NCI-H1048 (cell line): ENCODE measurements at places on chromosomes 12 and 14.
A peak's percentile ranks its signal among the peaks of the same experiment; 100 is the strongest.

DNA sequence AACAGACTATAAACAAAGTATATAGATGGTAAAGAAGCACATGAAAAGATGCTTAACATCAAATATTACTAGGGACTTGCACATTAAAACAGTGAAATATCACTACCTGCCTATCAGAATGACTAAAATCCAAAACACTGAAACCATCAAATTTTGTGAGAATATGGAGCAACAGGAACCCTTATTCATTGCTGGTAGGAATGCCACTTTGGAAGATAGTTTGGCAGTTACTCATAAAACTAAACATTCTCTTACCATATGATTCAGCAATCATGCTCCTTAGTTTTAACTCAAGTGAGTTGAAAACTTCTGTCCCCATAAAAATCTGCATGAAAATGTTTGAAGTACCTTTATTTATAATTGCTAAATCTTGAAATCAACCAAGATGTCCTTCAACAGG is 297.6 kb downstream of the DAD1 start:
- DNase-seq: no peak

- DNase-seq: no peak
These were observed 155.3 kb downstream of the PDE3A start for GRCh38 chr12:20523658-20524057.

DNA sequence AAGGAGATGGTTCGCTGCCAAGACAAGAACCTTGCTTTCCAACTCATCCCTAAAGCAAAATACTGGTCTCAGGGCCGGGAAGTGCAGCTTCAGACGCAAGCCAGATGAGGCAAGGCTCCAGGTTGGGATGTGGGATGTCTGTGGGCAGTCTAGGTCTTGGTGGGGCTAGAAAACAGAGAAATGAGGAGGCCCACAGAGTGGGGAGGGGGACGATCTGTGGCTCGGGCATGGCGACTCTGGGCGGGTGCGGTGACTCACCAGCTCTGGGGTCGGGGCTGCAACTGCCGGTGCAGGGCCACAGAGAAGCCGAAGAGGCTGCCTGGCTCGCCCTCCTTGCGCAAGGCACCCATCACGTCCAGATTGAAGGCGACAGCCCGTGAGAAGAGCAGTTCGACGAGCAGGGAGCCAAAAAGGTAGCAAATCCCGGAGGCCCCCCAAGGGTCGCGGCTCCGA is 459 bp downstream of the ITGA7 start:
- no peak for DNase-seq

DNA sequence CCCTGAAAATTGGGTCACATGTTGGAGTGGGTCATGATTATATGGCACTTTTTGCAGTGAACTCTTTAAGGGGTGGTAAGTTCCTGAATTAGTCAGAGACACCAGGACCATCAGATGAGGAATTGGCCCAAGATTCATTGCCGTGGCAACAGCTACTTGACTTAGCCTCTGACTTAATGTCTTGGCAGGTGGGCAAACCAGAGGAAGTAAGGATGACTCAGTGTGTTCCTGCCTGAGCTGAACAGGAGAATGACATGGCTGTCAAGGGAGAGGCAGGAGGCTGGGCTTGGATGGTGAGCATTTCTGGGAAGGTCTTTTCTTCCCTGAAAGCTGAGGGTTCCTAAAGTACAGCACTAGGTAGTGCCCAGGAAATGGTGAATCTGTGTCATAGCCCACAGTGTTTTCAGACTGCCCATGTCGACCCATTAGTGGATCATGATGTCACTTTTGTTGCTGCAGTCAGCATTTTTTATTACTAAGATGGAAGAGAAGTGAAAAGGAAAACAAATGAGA is 170.1 kb upstream of the PWP1 start:
- DNase-seq: no peak

DNA sequence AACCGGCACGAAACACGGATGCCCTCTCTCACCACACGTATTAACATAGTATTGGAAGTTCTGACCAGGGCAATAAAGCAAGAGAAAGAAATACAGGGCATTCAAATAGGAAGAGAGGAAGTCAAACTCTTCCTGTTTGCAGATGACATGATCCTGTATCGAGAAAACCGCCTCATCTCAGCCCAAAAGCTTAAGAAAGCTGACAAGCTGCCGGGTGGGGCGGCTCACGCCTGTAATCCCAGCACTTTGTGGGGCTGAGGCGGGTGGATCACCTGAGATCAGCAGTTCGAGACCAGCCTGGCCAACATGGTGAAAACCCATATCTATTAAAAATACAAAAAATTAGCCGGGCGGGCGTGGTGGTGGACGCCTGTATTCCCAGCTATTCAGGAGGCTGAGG is 17.7 kb downstream of the OR6S1 start:
- no peak for DNase-seq

DNA sequence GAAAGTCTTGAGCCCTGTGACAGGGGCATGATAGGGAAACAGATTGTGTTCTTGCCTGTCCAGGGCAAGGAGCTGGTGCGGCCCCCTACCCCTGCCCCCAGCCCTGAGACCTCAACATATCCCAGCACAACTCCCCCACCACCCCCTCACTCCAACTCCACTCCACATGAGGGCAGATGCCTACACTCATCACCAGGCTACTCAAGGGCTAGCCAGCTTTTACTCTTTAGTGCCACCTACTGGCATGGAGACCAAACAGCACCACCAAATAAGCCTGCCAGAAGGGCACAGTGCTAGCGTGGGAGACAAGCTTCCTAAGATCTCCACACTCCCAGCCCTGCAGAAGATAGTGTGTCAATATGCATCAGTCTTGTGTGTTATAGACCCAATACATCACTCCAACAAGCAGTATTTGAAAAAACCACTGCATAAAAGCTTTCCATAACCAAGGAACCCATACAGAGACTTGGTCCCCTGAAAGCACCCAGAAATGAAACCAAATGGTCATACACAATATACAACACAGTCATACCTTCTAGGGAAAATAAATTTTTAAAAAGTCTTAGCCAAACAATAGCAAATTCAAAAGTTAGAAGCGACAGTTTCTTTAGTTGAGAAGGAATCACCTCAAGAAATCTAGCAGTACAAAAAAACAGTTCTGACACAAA is 154.4 kb downstream of the KCNK10 start:
- peak; percentile 10 for DNase-seq

DNA sequence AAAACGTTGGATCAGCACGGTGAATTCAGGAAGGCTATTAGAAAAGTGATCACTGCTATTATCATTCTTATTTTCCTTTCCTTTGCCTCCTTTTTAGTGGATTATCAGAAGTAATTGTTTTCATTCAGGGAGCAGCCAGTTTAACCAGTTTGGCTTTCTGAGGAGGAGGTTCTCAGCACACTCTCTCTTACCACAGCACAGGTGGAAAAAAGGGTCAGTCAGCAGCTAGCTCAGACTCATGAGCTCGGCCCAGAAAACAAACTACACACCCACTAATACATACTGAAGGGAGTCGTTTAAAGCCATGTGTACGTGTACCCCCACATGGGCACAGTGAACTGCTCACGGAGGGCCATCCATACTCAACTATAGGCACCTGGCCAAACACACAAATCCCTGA is 23.2 kb upstream of the MAGOHB start:
- DNase-seq: no peak

GRCh38 chr12:4293299-4293965 is 19.9 kb downstream of the CCND2 start:
- no peak for DNase-seq

- no peak for DNase-seq
These were observed 69.2 kb downstream of the SLC6A12 start for GRCh38 chr12:144650-145284.
